C1 segment of cervical spinal cord (tissue), 14 donors: ENCODE measurements at places on chromosomes 12 and 14.

DNA sequence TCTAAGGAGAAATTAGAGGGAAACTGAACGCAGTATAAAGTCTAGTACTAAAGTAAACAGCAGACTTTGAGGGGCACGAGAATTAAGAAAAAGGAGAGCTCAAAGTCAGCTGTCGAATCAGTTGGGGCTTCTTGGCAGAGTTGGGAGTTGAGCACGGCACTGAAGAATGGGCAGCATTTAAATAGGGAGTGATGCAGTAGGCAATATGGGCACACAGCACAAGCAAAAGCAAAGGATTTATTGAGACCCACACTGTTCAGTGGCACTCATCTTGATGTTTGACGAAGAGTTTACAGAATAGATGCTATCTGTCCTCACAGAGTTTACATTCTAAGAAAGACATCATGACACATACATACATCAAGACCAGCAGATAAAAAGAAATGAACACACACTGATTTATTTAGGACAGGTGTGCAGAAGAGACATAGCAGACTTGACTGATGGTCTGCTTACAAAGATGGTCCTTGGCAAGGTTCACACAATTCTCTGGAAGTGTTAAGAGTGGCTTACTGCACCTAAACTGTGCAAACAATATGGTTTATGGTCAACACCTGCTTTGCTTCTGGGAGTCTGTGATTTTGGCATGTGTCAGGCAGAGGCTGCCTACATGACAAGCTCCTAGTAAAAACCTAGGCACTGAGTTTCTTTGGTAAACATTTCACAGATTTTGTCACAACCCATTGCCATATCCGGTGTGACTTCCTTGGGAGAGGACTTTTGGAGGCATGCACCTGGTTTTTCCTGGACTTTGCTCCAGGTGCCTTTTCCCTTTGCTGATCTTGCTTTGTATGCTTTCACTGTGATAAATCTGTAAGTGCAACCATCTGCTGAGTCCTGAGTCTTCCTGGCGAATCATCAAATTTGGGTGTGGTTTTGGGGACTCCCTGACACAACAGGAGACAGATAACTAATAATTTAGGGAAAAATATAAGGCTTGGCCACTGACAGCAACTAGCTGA lies 26.3 kb downstream of the ALKBH1 start:
- DNase-seq: no peak

DNA sequence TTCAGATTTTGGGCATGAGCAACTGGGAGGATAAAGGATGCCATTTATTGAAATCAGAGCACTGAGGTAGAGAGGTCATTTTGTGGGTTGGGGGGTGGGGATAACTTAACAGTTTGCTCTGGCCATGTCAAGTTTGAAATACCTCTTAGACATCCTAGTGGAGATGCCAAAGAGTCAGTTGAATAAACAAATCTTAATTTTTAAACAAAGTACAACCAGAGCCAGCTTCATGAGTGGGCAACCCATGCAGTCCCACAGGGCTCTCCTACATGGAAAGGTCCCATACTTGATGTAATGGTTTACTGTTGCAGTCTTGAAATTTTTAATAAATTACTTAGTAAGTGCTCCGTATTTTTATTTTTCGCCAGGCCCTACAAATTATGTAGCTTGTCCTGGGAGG lies 81.2 kb downstream of the ANO4 start:
- DNase-seq: no peak

DNA sequence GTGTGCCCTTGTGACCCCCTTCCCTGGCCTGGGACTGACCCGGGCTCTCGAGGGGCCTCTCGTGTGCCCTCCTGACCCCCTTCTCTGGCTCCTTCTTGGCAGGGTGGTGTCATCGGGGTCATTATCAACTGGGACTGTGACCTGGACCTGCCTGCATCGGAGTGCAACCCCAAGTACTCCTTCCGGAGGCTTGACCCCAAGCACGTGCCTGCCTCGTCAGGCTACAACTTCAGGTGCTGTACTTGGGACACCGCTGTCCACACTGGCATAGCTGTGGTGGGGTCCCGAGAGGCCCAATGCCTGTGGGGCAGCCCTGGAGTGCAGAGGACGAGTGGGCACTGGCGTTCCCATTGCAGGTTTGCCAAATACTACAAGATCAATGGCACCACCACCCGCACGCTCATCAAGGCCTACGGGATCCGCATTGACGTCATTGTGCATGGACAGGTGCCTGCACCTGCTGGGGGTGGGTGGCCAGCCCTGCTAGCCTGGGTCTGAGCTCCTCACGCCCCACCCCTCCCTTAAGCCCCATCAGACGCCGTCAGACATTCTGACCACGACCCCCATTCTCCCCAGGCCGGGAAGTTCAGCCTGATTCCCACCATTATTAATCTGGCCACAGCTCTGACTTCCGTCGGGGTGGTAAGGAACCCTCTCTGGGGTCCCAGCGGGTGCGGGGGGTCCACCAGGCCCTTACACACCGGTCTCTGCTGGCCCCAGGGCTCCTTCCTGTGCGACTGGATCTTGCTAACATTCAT lies 2.5 kb downstream of the P2RX2 start:
- DNase-seq: no peak

- no peak for DNase-seq
These were observed 36.7 kb upstream of the EGLN3 start for GRCh38 chr14:33987565-33988080.

- no peak for DNase-seq
These were observed 94.4 kb downstream of the BICD1 start for GRCh38 chr12:32201096-32201495.

- no peak for DNase-seq
These were observed 79.5 kb downstream of the SLC25A47 start for GRCh38 chr14:100402631-100403030.

- DNase-seq: no peak
These were observed 44.2 kb downstream of the SOCS2 start for GRCh38 chr12:93616584-93617101.
